ENCODE measurements at places on chromosomes 4 and X.

DNA sequence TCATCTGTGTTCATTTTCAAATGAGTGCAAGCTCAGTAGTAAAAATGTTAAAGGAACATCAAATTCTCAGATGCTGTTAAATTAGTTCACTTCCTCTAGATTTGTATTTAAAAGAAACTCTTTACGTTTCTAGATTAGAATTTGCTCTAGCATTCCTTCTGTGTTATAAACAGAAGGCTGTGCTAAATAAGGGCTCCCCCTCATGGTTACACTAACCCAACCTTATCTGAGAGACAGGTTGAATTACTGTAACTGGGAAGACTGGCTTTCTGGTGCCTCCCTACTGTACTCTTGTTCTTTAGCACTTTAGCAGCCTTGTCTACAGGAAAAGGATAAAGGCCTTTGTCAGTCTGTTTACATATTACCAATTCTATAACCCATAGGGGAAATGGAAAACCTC, 56.8 kb downstream of the RXFP1 start:
- no peak for DNase-seq

DNA sequence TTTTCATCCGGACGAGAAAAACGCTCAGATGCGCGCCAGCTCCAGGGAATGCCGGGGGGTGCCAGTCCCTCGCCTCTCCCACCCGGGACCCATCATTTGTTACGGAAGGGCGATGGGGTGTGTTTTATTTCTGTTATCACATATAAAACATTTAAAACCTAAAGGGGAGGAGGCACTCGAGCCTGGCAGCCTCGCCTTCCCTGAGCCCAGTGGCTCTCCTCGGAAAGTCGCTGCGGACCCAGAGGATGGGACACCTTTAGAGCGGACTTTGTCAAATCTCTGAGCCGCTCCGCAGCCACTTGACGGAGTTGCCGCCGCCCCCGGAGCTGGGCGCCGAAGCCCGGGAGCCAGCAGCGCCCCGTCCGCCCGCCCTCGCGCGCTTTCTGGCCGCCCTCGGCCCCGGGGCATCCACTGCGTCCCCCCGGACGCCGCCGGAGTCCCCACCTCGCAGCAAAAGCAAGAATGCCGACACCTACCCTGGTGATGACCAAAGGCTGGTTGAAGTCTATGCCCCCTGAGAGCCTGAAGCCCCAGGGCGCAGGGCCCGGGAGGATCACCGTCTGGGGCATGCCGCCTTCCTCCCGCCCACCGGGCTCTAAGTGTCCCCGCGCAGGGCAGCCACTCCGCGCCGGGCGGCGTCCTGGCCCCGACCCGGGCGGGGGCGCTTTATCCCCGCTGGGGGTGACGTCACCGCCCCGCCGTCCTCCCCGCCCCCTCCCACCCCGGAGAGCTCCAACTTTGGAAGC, at the start of gene PDLIM3:
Gene PDLIM3 (minus strand): TSS at position 642 of the 746 bp plus-strand sequence. CDS start 73 bp downstream, at position 569.
- no peak for DNase-seq

DNA sequence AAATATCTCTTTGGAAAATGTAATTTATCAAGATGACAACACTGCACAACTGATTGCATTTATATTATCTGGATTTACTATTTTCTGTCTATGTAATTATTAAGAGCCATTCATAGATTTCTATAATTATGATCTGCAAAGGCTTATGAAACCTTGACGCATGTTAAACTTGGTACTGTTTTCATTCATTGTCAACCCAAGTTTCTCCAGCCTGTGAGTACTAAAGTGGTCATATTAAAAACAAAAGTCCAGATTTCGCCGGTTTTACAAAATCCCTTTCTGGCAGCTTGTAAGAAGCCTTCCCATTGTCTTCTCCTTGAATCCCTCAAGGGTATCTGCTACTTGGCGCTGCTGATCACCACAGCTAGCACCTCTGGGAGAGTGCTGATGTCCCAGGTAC, 19.7 kb upstream of the GRPR start:
- no peak for DNase-seq

DNA sequence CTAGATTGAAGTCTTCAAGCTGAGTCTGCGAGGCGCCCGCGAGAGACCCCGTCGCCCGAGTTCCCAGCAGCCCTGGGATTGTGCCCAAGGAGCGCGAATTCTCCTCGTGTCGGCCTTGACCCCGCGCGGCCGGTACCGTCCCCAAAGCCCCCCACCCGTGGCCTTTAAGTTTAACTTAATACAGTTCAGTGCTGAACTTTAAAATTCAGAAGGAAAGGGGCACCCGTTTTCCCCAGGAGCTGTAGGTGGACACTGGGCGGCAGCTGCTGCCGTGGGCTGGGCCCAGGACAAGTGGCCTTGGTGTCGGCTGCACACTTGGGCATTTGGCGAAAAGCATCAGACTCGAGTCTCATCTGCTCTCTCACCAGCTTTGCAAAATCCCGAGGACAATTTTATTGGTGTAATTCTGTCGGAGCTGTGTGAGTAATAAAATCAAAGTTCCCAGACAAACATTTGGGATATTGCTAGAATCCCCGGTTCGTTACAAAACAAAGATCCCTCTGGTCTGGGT, 634 bp downstream of the CWH43 start:
- DNase-seq = no peak

DNA sequence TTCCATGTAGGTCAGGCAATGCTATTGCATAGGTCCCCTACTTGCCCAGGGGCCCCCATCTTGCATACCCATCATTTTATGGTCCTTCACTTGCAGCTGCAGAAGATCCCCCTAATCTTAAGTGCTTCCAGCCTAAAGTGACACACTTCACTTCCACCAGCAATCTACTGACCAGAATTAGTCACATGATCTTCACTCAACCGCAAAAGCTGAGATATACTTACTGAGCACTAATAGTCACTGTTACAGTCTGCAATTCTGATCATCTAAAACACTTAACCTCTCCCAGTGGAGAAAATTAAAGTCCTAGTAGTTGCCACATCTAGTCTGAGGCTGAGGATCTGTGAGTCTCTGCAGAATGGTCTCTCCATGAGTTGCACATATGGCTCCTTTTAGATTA, 82.1 kb downstream of the AREG start:
- DNase-seq = no peak

- no peak for DNase-seq
These were observed 1.5 kb downstream of the EVC start for GRCh38 chr4:5712517-5712916.

GRCh38 chr4:149347139-149347538, 468.5 kb downstream of the IQCM start:
- DNase-seq = no peak

- no peak for DNase-seq
These were observed 500.1 kb downstream of the PCDH19 start for GRCh38 chrX:99909946-99910345.

- no peak for DNase-seq
These were observed 771 bp downstream of the NAP1L2 start for GRCh38 chrX:73213734-73214425.

DNA sequence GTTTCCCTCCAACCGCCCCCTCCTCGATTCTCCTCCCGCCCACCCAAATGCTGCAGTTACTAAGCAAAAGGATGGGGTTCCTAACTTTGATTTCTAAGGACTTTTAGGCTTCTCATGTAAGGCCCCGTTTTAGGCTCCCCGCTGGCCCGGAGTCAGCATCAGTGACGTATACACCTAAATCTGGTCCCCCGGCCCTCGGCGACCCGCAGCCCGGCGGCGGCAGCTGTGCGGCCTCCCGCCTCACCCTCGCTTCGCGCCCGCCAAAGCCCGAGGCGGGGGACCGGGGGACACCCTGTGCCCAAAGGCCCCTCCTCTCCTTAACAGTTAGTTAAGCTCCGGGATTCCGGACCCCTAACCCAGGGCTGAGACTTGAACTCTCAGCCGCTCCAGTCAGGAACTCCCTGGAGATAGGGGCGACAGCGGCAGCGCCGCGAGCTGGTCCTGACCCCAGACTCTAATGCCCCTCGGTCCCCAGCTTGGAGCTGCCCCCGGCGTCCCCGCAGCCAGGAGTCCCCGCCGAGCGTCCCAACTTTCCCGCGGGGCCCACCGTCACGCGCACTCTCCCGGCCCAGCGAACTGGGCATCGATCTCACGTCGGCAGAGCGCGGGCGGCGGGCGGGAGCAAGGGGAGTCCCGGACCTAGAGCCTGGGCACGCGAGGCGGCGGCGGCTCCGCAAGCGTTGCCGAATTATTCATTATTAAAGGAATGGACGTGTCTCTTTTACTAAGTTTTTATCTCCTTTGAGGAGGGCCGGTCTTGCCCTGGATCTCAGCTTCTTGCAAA, 1.5 kb upstream of the NR3C2 start:
- no peak for DNase-seq

- no peak for DNase-seq
These were observed 155.6 kb downstream of the LRBA start for GRCh38 chr4:150859453-150859852.

DNA sequence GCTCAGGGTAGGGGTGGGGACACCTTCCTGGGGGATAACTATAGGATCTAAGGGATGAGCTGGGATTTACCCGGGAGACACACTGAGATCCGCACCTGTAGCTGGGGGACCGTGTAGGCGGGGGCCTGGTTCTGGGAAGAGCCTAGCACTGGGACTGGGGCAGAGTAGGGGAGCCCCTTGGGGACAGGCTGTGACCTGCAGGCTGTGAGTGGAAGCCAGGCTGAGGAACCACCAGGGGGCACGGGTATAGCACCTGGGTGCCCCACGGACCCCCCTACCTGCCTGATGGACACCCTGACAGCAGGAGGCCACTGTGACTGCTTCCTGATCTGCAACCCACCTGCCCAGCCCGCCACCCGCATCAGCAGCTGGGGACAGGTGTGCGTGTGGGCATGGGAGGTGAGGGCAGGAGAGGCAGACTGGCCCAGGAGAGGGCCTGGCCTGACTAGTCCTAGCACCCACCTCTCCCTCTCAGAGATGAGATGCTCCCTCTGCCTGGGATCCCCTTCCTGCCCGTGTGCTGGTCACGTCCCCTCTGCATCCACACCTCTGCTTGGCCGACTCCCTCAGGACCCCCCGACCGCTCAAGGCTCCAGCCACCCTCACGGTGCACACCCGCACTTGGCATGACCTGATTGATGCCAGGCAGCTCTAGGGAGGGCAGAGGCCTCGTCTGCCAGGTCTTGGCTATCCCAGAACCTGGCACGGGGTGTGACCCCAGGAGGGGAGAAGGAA, 94.2 kb upstream of the NKX1-1 start:
- DNase-seq = no peak

- no peak for DNase-seq
These were observed 70.1 kb downstream of the ZNF330 start for GRCh38 chr4:141290771-141291170.

- DNase-seq = no peak
These were observed 325.7 kb downstream of the PCDH7 start for GRCh38 chr4:31045724-31046318.

GRCh38 chr4:76622126-76622525, 187.1 kb downstream of the SHROOM3 start:
- DNase-seq = no peak

DNA sequence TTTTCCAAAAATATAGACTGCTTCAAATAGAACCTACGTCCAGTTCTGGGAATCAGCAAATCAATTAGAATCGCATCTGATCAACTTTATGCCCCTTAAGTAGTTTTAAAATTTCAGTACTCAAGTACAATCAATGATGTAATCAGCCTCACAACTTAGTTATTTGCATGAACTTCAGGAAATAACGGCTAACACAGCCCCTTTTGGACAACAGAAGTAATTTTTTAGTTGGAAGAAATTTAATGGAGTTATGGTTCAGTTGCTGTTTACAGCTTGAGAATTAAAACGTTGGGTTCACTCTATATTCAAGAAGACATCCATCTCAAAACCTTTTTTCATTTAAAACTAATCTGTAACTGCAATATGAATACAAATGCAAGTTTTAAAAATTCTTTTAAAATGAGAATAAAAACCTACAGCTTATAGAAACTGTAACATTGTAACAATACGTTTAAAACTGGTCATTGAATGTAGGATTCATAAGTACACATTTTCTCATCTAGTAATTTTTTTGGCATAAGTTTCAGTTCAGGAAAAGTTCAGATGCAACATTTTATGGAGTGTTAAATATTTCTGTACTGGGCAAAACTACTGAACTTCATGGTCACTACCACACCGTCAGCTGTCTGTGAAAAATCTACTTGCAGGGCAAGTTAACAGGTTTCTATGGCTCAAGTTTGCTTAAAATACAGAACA, 956 bp downstream of the TAPT1 start:
- no peak for DNase-seq

DNA sequence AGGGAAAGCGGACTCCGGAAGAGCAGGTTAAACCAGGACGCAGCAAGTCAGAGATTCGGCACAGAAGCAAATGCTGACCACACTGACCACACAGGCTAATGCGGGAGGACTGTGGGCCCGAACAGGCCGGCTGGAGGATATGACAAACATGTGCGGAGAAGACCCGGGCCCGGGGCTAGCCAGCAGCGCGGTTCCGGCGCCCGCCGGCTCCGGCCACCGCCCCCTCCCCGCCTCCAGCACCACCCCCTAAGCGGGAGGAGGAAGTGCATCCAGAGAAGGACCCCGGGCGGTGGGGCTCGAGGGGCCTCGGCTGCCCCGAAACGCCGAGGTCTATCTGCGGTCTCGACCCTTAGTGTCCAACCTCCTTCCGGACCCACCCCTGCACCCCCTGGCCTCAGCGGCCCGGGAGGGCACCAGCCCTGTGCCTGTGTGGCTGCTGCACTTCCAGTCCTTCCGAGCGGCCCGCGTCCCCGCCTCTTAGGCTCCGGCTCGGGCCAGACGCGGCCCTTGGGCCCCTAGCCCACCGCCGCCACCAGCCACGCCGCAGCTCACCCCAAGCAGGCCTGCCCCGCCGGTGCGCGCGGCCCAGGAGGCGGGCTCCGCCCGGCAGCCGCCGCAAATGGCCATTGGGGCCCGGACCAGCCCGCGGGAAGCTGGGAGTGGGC, 2.1 kb downstream of the ELOVL6 start:
- DNase-seq = peak; percentile 48

GRCh38 chr4:75340561-75340960, 173.6 kb downstream of the RCHY1 start:
- no peak for DNase-seq

- DNase-seq = no peak
These were observed 1453.4 kb downstream of the STIM2 start for GRCh38 chr4:28313729-28314713.

GRCh38 chr4:125314676-125315575, at the start of gene FAT4:
Gene FAT4 (plus strand): TSS chr4:125314955. CDS start chr4:125316412, 1,457 bp downstream.
- DNase-seq = peak; percentile 94

- DNase-seq = no peak
These were observed 169.9 kb downstream of the IQCM start for GRCh38 chr4:149645790-149646189.

DNA sequence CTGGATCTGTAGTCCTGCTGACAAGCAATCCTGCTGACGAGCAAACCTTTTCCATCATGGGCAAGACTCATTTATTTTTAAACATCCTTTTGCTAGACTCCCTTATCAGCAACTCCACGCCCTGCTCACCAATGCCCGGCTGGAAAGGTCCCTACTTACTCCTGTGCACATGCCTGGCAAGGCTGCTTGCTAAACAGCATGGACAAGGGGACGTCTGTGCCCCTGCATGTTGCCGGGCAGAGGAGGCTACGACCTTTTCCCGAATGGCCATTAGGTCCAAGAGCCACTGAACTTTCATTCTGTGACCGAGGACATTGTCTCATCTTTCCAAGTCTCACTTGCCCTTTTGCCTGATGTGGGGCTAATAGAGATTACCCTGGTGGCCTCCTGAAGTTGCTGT, 98.6 kb downstream of the MGST2 start:
- DNase-seq = no peak

Measured in right renal pelvis (tissue), 4 donors.